NCI-H2081 (cell line): ENCODE measurements at places on chromosomes 5 and 9.

GRCh38 chr5:138273834-138274188 is 610 bp downstream of the GFRA3 start:
- DNase-seq, result no peak

- DNase-seq, result no peak
Measured at GRCh38 chr5:108386345-108387061, 4.6 kb upstream of the FBXL17 start.

DNA sequence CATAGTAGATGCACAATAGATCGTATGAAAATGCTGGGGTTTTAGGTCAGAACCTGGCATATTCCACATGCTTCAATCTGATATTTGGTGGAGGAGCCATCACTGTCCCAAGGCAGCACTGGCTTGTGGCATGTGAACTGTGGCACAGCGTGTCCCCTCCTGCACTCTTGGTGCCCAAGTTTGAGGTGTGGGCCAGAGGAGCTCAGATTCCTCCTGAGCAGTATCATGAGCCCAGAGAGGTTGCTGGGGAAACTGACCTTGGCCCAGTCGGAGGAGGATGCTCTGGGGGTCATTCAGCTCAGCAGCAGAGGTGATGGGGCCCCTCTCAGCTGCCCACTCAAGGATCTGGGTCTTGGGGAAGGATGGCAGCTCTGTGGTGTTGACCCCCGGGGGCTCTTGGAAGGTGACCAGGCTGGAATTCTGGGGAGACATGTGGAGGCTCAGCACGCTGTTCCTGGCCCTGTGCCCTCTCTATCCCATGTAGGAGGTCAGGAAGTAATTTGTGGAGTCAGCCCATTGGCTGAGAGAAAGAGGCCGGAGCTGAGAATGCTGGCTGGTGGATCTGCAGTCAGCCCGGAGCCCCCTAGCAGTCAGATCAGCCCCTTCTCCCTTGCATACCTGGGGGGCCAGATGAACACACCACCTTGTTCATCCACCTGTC is 23.7 kb downstream of the FPGS start:
- no peak for DNase-seq

DNA sequence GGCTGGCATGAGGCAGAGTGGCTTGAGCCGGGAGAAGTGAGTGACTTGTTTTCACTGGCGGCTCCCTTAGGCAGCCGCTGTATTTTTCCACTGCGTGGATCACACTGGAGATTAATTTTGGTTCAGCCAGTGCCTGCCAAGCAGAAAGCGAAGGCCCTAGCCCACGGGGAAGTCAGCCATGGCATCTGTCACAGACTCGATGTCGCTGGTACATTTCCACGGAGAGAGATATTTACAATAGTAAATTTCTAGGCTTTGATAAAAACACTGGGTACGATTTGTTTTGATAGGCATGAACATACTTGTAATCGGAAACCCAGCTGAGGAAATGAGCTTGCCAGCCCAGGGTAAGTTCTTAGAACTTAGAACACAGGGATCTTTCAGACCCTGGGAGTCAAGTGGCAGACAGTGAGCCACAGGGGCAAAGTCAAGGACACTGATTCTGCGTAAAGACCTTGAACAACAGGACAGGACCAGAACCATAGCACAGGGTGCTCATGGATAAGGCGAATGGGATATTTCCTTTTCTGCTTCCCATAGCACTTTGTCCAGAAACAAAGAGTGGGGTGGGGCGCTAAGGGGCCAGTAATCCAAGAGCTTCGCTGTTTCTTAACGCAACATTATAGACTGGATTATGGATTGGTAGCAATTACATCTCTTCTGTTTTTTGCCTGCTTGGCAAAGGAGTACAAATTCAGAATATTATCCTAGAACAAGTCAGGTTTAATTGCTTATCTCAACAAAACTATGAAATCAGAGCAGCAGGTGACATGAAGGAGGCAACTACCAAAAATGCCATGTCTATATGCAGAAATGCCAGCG is 4.5 kb downstream of the DUSP1 start:
- no peak for DNase-seq

DNA sequence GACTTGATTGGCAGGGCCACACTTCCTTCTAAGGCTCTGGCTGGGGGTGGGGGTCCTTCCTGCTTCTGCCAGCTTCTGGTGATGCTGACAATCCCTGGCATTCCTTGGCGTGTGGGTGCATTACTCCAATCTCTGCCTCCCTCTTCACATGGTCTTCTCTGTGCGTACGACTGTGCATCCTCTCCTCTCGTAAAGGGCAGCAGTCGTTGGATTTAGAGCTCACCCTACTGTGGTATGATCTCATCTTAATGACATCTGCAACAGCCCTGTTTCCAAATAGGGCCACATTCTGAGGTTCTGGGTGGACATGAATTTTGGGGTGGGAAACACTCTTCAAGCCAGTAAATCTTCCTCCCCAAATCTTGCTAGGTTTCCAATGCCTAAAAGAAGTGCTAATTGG is 36.8 kb downstream of the ROPN1L start:
- no peak for DNase-seq

DNA sequence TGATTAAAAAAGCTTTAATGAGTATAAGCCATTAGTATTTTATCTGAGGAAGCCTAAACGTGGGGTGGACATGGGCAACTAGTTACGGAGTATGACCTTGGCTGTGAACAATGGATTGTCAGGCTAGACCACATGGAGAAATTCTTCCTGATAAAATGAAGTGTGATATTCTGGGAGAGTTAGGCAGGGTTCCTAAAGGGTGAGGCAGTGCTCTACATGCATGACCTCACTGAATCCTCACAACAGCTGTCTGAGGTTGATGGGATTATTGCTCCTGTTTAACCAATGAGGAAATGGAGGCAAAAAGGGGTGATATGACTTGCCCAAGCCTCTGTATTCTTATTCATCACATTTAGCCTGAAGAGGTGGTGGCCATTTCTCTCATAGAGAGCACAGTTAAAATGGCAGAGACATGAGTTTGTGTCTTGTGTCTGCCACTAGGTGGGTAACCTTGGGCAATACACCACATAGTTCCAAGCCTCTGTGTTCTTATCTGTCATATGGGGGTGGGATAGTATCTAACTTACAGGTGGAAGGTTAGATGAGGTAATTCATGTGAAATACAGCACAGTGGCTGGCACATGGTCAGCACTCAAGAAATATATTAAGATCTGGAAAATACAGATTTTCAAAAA is 96.1 kb upstream of the NR3C1 start:
- no peak for DNase-seq

DNA sequence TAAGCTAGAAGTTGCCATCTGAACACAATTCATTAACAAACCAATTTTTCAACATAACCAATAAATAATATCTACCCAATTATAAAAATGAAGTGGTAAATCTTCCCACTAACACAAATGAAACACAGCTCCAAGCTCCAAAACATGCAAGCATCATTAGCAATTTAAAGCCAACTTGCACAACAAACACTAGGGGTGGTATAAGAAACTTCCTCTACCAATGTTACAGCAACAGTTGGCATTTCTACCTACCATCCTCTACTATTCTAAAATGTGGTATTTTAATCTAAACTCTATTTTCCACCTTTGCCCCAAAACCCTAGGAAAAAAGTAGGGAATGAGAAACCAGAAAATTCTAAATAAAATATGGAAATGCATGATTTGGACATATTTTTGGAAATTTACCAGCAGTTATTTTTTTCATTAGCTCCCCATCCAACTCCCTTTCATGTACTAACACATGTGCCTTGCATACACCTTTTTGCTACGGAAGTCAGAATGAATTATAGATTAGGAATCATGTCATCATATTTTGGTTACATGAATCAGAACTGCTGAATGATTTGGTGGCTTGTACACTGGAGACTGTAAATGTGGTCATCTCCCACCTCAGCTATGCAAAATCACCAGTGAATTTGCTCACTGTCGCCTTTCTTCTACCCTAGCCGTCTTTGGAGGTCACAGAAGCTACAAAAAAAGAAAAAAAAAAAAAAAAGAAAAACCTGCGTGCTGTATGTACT is 4.1 kb downstream of the NR6A1 start:
- DNase-seq, result no peak
